ENCODE measurements at places on chromosomes 2 and 18.
A peak's percentile ranks its signal among the peaks of the same experiment; 100 is the strongest.

DNA sequence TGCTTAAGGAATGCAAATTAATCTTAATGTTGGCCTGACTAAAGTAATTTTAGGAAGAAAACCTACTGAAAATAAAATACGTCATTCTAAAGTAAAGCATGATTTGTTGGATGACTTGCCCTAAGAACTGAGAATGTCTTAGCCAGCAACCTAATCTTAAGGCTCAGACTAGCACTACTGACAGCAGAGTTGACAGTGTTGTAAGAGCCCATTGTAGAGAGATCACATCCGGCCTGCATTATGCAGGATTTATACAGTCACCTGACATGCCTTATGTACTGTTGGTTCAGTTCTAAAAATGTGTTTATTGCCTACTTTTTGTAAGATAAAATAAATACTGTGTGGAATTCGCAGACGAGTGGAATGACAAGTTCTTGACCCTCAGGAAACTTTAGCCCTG lies 82.3 kb downstream of the TMEM185B start:
- DNase-seq = no peak

DNA sequence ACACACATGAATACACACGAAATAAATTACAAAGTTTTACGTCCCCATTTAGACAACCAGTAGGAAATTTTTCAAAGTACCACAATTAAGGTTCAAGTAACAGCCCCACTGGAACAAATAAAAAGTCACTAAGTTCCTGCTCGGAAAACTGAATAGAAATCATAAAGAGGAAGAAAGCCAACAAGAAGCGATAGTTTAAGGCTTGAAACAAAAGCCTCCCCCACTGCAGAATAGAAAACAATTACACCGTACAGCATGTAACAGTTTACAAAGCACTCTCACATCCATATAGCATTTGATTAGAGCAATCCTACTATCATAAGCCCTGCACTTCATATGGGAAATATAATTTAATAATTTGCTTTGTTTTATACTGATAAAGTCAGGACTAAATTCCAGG lies 15.5 kb downstream of the KLF7 start:
- no peak for DNase-seq

DNA sequence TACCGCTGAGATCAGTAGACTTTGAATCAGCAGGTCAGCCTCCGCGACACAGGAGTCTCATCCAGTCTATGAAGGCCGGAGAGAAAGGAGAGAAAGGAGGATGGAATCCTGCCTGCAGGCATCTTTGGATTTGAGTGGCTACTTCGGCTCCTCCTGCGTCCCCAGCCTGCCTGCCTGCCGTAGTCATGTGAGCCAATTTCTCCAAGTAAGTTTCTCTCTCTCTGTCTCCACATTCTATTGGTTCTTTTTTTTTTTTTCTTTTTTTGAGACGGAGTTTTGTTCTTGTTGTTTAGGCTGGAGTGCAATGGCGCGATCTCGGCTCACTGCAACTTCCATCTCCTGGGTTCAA lies 16.7 kb downstream of the PDCD1 start:
- no peak for DNase-seq

DNA sequence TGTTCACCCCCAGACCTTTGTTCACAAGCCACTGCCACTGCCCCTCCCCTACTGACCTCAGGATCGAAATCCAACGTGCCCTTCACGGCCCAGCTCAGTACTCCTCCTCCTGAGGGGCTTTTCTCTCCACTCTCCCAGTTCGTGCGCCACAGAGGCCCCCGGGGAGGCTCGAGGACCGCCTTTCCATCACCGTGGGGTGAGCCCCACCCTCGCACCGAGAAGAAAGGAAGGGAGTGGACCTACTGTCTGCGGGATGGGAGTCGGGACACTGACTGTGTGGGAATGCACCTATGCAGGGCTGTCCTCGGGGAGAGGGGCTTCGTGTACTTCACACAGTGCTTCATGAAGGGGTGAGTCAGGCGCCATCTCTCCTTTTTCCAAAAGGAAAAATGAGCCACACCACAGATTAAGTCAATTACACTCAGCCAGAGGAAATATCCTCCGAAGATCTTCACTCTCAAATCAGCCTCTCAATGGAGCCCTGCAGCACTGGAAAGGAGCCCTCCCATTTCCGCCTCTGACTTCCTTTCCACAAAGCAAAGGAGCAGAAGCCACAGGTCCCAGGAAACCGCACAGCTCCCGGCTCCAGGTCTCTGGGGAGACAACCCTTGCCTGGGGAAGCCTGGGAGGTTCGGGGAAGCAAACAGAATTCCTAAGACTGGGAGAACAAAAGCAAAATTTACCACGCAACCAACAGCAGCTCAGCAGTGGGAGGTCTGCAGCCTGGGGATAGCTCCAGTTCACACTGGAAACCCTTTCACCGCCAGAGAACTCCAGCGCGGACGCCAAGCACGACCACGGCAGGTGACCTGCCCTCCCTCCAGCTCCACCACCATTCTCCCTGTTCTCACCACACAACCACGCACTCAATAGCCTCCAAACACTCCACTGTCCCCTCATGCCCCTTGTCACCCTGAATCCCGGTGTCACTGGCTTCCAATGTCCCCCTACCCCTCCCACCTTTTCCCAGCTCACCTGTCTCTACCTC lies 21.6 kb downstream of the ADCY3 start:
- no peak for DNase-seq

DNA sequence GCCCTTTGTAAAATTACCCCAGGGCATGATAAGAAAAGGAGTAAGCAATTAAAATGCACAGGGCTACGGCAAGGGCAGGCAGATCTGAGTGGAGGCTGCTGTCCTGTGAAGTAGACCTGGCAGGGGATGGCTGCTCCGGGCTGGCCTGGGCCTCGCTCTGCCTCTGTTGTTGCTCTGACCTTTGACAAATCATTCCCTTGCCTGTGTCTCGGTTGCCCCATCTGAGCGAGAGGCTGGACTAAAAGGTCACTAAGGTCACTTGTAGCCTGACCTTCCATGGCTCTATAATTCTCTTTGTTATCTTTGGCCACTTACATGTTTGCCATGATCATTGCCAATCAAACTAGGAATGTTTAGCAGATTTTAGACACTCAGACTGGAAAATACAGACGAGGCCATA lies 118.1 kb downstream of the KLHL29 start:
- DNase-seq = no peak

DNA sequence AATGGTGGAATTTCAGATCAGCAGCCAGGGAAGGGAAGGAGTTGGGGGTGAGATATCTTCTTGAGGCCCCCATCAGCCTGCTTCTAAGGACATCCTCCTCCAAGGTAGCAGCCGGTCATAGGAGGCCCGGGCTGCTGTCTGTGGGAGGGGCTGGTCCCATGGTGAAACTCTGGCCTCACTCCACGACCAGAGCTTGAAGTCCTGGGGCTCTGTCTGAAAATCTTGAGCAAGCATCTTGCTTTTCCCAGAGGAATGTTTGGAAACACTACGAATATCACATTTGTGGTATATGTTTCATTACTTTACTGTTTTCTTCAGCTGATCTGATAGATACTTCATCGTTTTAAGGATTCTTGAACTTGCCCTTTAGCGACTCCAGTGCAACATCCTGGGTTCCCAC lies 103.7 kb downstream of the CTAGE1 start:
- DNase-seq = peak; percentile 44

GRCh38 chr2:238383743-238384380 lies 42.9 kb upstream of the ASB1 start:
- no peak for DNase-seq

DNA sequence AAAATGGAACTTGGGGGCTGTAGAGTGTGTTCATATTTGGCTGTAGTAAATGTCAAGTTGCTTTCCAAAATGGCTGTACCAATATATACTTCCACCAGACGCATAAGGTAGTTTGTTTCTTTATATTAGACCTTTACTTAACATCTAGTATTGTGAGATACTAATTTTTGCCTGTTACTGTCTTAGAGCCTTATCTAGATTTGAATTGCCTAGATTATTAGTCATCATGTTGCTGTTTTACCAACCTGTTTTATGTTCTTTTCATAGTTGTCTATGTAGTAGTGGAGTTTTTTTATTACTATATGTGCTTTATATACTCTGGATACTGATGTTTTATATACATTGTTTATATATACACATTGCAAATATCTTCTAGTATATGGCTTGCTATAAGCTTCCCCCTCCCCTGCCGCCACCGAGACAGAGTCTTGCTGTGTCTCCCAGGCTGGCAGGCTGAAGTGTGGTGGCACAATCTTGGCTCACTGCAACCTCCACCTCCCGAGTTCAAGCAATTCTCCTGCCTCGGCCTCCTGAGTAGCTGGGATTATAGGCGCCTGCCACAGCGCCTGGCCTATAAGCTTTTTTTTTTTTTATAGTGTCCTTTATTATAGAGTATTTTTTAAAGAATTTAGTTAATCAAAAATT lies 18.9 kb downstream of the SLC39A10 start:
- no peak for DNase-seq

Measured in AG08395 (cell line).